ENCODE measurements at places on chromosomes 5 and 9. TPM values are rescaled to one million over a fixed set of nuclear protein-coding genes. Genes with fewer than 3 reads are reported as not detected.

Gene IL5
- not detected for total RNA-seq

Gene PCDHB12
- 3.5 TPM for total RNA-seq

DNA sequence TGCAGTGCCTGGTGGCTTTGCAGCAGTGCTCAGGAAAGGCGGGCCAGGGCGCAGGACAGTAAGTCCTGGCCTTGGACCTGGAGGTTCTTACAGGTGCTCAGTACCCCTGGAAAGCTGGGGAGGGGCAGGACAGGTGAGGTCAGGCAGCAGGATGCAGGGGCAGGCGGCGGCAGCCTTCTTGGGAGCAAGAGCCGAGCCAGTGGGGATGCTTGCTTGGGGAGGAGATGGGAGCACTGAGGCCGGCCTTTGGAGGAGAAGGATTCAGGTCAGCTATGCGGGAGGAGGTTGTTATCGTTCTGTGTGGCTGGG, 98.0 kb downstream of the COL5A1 start:
- no peak for DNase-seq

GRCh38 chr5:169429044-169429443, 128.1 kb upstream of the SLIT3 start:
- DNase-seq, result no peak

GRCh38 chr5:129362456-129362855, 97.6 kb upstream of the ADAMTS19 start:
- DNase-seq, result no peak

DNA sequence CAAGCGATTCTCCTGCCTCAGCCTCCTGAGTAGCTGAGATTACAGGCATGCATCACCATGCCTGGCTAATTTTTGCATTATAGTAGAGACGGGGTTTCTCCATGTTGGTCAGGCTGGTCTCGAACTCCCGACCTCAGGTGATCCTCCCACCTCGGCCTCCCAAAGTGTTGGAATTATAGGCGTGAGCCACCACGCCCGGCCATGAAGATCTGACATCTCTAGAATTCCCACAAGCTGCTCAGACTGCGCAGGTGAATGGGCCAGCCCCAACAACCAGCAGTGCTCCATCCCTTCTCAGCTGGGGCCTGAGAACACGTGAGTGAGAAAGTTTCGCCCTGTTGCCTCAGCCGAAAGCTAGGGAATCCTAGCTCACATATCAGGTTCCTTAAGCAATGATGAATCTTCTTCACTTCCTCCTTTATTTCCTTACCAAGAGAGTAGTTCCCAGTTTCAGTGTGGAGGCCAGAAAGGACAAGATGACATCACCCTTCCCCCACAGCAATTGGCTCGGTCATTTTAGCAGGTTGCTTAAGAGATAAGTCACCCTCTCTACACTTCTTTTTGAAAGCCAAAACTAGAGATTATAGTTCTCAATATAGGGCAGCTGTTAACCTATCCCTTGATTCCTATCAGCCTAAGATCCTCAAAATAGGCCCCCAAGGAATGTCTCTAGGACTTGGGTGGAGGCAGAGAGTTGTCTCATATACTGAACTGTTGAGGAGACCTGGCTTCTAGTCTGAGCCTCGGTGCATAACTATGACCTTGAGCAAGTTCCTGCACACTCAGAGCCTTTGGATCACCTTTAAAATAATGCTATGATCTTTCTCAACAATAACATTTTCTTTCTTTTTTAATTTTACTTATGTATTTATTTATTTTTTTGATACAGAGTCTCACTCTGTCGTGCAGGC, 23.9 kb upstream of the PPP2CA start:
- no peak for DNase-seq
